ENCODE measurements at places on chromosomes 7 and 10.

- no peaks in the 10 kb centered on the region for H3K36me3 ChIP-seq
- no peaks in the 10 kb centered on the region for H3K4me1 ChIP-seq
- no peak overlapping the region for H3K4me3 ChIP-seq
- DNase-seq: no peak
- no peaks in the 10 kb centered on the region for H3K27me3 ChIP-seq
Observed at GRCh38 chr7:4817178-4817901, 41.9 kb downstream of the AP5Z1 start.

DNA sequence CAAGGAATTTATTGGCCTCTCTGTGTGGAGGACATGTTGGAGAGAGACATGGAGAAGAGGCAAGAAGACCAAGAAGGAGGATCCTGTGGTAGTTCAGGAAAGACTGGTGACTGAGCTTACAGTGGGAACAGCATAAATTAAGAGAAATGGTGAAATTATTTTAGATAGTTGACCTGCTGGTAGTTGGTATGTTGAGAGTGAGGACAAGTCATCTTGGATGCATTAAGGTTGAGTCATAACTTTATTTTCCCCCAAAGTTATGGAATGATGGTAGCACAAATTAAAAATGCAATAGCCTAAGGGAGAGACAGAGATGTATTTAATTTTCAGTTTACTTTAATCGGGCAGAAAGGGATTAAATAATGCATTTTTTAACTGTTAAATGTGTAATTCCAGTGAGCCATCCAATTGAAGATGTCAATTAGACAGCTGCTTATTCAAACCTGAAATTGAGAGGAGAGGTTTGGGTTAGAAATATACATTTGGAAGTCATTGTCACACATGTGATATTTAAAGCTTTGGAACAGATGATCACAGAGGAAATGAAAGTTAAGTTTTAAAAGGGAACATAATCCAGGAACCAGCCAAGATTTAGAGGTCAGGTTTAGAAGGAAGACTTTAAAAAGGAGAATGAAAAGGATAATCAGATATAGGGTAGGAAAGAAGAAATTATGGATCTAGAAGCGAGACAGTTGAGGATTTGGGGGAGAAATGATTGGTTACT lies 80.6 kb downstream of the DGKB start:
- no peaks in the 10 kb centered on the region for H3K27me3 ChIP-seq
- H3K27ac ChIP-seq: no peak overlapping the region
- no peaks in the 10 kb centered on the region for H3K36me3 ChIP-seq
- H3K4me1 ChIP-seq: no peaks in the 10 kb centered on the region

DNA sequence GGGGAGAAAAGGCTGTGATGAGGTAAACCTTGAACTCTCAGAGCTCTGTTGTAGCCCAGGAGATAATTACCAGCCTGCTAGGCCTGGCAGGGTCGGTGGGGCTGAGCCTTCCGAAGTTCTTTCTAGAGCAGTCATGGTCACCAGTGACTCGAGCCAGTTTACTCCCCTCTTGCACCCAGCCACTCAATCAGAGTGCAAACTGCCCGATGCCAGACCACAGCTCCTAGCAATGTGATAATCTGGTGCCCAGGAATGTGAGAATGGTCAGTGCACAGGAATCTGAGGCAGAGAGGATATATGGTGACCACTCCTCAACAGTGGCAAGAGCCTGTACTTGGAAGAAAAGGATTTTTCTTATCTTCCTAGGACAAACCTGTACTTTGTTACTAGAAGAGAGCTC lies 46.4 kb upstream of the KMT2E start:
- H3K27ac ChIP-seq: peak overlapping the region; percentile 27
- no peaks in the 10 kb centered on the region for H3K27me3 ChIP-seq
- DNase-seq: no peak
- H3K36me3 ChIP-seq: no peaks in the 10 kb centered on the region
- peaks cover 39% of the 10 kb centered on the region for H3K4me1 ChIP-seq

- no peak for DNase-seq
- peaks cover 22% of the 10 kb centered on the region for H3K4me1 ChIP-seq
- no peak overlapping the region for H3K27ac ChIP-seq
- no peaks in the 10 kb centered on the region for H3K36me3 ChIP-seq
- no peaks in the 10 kb centered on the region for H3K27me3 ChIP-seq
- no peak overlapping the region for H3K4me3 ChIP-seq
Observed at GRCh38 chr10:110803239-110803749, 68.4 kb upstream of the PDCD4 start.

DNA sequence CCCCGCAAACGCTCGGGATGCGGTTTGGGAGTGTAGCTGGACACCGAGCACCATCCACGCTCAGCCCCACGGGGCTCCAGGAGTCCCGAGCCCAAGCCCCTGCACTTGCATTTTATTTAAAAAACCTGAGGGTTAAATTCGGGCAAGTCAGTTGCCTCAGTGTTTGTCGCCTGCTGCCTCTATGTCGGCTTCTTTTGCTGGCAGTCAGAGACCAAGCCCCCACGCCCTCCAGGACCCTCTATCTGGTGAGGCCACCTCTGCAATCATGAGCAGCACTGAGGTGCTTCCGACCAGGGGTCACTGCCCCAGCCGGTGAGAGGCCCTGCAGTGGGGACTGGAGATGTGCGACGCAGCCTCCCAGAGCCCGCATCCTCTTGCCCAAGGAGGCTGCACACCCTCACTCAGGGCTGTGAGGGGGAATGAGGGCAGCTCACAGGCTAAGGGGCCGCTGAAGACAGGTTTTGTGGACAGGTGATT lies 13.3 kb upstream of the ZNF273 start:
- peak overlapping the region; percentile 60 for H3K4me3 ChIP-seq
- H3K36me3 ChIP-seq: no peaks in the 10 kb centered on the region
- H3K27ac ChIP-seq: no peak overlapping the region
- no peak for DNase-seq

Data from upper lobe of right lung (tissue), 1 donor.